ENCODE measurements at places on chromosomes 12 and 14.

DNA sequence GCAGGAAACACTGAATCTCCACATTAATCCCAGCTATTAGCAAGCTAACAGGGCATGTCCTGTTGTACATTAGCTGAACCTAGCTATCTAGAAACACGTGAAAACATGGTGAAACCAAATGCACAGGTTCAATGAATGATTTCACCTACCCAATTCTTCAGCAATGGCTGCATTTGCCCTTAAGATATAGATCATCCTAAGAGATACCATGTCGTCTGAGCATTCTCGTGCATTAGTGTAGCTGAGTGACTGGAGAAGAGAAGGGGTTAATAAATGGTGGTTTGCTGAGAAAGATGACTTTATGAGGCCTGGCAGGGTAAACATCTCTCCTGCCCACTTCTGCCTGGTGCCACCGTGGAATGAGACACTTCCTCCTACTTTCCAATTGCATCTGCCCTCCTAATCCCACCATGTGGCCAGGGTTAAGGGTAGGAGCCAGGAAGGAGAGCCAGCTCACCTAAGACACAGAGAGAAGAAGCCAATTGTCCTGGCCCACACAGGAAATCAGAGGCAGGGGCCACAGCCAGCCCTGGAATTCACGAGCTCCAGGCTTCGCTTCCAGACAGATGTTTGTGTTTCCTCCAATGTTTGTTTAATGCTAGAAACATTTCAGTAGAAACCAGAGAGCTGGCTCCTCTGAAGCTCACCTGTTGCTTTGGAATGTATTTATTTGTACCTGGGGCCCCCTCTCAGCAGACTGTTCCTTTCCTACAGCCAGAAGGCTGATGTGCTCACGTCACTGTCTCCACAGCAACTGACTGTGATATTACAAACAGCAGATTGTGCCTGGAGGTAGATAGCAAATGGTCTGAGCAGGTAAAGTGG, 126.0 kb upstream of the PARP11 start:
- DNase-seq: no peak

GRCh38 chr12:120678572-120678971, 8.4 kb upstream of the MLEC start:
- no peak for DNase-seq

DNA sequence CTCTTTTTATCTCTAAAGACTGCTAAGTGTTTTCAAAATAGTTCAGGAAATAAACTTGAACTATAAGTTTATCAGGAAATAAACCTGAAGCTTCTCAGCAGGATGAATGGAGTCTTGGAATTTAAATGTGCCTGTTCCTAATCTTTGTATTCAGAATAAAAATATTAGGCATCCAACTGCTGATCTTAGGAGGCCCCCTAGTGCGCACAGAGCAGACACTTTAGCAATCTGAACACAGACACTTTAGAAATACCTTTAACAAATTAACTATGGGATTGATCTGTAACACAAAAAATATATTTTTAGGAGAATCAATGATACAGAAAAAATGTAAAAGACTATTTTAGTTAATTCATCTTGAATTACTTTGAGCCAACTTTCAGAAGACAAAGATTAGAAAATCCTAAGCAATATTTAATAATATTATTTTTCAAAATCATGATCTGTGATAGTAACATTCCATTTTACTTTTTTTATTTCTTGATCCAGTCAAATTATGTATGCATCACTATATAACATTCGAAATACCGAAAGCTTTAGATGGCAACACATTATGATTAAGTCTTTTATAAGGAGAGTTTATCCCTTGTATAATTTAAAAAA, 80.9 kb downstream of the SLC41A2 start:
- DNase-seq: peak; percentile 68

GRCh38 chr12:46005823-46006222, 15.4 kb upstream of the SCAF11 start:
- no peak for DNase-seq

DNA sequence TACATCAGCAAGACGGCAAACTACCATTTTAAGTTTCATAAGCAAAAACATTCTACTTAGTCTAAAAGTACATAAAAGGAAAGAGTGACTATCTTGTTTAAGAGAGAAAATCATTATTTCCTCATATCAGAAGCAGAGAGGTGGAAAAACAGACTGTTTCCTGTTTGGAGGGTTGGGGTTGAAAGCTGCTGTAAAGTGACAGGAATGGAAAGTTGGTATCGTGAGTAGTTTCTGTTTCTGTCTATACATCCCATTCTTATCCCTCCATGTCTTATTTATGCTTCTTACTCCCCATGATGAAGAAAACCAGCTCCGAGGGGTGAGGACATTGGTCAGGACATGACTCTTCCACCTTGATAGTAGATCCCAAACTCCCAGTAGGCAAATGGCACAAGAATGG, 216.5 kb downstream of the EGLN3 start:
- no peak for DNase-seq

GRCh38 chr14:92982956-92983355, 60.0 kb downstream of the CHGA start:
- peak; percentile 61 for DNase-seq

DNA sequence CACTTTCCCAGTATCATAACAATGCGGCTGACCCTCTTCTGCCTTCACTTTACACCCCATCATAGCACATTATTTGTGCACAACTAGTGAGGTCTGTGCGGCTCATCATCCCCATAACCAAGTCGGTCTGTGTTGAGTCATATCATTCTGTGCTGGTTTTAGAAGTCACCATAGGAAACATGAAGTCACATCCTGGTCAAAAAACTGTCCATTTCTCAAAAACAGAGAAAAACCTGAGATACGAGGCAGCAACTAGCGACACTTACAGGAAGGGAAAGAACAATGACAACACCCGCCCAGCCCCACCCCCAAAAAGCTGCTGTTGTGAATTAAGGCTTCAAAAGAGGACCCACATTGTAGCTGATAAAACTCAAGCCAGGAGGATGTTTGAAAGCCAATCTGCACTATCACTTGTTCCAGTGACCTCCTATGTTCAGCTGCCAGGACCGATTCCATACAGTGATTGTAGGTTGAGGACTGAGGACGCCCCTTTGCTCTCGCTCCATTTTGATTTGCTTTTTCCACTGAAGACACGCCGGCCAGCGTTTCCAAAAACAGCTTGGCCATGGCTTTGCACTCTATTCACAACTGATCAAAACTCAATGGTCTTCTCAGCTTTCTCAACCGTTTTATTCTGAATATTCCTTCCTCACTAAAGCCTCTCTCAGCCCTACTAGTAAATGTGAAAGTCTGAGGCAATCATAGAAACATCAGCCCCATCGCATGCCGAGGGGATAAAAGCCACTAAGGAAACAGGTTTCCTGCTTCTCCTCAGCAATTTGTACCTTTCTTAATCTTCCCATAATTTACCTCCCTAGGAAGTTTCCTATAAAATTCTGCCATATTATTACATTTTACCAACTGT, 87.5 kb downstream of the DUSP16 start:
- DNase-seq: no peak

GRCh38 chr12:91249054-91249453, 66.4 kb upstream of the DCN start:
- peak; percentile 19 for DNase-seq

GRCh38 chr14:92549105-92549858, 35.7 kb downstream of the RIN3 start:
- peak; percentile 10 for DNase-seq

GRCh38 chr12:67419810-67420209, 150.7 kb downstream of the CAND1 start:
- DNase-seq: no peak

- DNase-seq: no peak
Measured at GRCh38 chr14:63710497-63710896, 17.4 kb downstream of the SGPP1 start.

DNA sequence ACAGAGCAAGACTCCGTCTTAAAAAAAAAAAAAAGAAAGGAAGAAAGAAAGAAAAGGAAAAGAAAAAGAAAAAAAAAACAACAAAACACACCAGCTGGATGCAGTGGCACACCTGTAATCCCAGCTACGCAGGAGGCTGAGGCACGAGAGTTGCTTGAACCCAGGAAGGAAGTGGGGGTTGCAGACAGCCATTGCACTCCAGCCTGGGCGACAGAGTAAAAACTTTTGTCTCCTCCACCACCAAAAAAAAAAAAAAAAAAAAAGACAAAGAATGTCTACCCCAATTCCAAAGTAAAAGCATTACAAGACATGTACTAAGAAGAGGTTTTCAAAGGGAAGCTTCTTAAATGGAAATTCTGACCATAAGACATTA, 53.4 kb downstream of the HNRNPC start:
- no peak for DNase-seq

GRCh38 chr12:45707241-45707857, 22.2 kb upstream of the ARID2 start:
- DNase-seq: no peak

DNA sequence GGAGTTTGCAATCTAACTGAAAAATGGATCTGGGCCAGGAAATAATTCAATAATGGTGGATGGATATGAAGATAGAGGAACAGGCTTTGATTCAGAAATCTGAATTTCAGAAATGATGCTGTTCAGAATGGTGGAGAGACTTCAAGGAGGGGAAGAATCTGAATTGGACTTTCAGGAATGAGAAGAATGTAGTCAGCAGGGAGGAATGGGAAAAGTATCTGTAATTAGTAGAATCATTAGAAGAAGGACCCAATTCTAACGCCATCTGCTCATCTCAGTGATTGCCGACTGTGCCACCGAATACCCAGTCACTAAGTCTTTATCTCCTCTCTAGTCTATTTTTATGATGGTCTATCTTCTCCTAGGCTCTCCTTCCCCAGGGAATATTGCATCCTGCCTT, 363.2 kb downstream of the GALC start:
- DNase-seq: no peak

GRCh38 chr14:105486163-105486973, at the start of gene CRIP1:
Gene CRIP1, plus strand, starts transcription at chr14:105486886. Its CDS starts 374 bp downstream, at chr14:105487260.
- no peak for DNase-seq

- no peak for DNase-seq
Measured at GRCh38 chr12:102063069-102063468, 1.3 kb upstream of the WASHC3 start.

- no peak for DNase-seq
Measured at GRCh38 chr12:53733051-53733806, 6.0 kb upstream of the CALCOCO1 start.

DNA sequence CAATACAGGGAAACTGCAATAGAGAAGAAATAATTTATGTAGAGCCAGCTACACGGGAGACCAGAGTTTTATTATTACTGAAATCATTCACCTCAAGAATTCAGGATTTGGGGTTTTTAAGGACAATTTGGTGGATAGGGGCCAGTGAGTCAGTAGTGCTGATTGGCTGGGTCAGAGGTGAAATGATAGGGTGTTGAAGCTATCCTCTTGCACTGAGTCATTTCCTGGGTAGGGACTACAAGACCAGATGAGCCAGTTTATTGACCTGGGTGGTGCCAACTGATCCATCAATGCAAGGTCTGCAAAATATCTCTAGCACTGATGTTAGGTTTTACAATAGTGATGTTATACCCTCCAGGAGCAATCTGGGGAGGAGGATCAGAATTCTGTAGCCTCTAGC, 486.3 kb downstream of the LRIG3 start:
- DNase-seq: no peak

- DNase-seq: no peak
Measured at GRCh38 chr12:92486443-92487137, 216.2 kb upstream of the PLEKHG7 start.

- peak; percentile 5 for DNase-seq
Measured at GRCh38 chr12:1744932-1745331, 54.1 kb downstream of the ADIPOR2 start.

- DNase-seq: no peak
Measured at GRCh38 chr12:41293461-41293860, 105.3 kb downstream of the PDZRN4 start.

DNA sequence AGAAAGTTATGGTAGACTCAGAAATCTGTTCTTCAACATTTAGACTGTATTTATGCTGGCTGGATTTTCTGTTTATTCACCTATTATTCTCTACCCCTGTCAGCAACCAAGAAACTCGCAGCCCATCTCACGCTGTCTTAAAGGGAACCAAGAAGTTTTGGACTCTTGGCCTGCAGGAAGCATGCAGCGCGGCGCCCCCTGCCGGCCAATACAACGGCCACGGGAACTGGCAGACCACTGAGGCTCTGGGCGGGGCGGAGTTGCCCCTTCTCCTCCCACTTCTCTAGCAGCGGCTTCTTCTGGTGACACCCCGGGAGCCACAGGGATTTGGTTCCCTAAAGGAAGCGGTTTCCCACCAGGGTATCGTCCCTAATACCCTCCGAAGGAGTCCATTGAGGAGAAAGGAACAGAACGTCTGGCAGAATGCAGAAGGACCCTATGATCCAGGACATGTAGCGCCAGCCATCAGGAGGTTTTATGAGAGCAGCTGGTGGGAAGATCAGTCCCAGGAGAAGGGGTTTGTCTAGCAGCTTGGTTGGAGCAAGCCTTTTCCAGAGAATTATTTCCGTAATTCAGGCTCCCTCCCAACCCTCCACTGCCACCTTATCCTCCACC, 21.0 kb upstream of the RNASE2 start:
- peak; percentile 30 for DNase-seq
